ENCODE measurements at places on chromosomes 1 and 21.
A peak's percentile ranks its signal among the peaks of the same experiment; 100 is the strongest.

- DNase-seq = no peak
Measured at GRCh38 chr1:42680055-42680454, 2.2 kb upstream of the YBX1 start.

DNA sequence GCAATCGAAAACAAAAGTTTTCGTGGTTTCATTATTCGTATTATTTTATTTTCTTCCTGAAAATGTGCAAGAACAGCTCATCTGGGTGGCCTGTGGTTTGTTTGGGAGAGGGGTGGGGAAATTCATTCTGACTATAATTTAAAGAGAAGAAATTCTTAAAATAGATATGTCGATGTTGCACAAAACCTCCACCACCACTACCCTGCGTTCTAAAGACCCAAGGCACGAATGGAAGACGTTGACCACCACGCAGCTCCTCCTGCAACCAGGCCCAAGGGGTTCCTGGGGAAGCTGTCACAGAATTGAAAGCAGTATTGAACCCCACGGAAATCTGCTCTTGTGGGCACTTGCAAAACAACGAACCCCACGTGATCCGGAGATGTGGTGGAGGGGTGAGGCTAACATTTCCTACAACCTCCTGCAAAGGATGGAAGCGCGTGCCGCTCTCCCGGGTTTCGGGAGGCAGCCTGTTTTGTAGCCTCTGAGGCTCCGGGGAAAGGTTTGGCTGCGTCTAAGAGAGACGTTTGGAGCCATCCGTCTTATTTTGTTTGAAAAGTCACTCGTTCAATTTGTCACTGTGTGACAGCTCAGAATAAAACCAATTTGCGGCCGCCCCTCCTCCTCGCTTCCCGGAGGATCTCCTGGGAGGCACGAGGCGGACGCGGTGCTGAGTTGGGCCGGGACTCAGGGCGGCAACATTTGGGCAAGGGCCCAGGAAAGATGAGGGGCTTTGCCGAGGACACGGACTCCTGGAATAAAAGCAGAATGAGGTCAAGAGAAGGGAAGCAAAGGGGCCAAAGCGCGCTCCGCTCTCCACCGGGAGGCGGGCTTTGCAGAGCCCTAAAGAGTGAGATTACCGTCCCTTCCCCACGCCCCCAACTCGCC is 810 bp upstream of the HLX start:
- no peak for DNase-seq

GRCh38 chr1:203799157-203799556 is 3.7 kb downstream of the ZBED6 start:
- DNase-seq = no peak

GRCh38 chr1:155888481-155888880 is 22.7 kb downstream of the RIT1 start:
- no peak for DNase-seq

GRCh38 chr1:197124376-197124775 is 22.1 kb downstream of the ASPM start:
- no peak for DNase-seq

DNA sequence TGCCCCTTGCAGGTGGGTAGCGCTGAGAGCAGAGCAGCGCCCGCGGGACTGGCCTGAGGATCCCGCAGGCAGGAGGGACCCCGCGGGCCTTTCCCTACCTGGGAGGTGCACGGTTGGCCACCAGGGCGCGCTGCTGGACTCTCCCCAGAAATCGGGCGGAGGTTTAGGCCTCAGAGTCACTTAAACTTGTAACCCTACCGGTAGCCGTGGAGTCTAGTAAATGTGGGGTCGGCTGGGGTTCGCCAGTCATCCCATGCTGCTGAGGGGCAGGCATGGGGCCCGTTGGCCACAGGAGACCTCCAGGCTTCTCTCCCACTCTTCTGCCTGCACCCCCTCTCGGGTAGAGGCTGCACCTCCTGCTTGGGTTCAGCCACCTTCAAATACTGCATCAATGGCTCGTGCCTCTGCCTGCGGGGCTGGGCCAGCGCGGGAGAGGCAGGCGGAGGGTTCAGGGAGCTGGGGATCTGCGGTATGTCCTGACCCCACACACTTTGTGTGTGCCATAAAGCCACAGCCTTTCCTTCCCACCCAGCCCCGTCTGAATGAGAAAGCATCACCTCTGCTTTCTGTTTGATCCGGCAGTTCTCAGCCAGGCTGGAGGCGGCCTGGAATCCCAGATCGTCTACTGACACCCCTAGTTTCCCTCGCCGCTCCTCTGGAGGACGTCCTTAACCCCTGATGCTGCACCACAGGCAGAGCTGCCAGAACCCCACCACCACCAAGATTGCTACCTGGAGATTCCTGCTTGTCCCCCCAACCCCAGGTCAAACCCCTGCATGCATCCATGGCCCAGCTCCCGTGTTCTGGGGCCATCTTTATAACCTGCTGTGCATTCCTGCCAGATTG is 12.3 kb upstream of the GSTM4 start:
- DNase-seq = peak; percentile 91

DNA sequence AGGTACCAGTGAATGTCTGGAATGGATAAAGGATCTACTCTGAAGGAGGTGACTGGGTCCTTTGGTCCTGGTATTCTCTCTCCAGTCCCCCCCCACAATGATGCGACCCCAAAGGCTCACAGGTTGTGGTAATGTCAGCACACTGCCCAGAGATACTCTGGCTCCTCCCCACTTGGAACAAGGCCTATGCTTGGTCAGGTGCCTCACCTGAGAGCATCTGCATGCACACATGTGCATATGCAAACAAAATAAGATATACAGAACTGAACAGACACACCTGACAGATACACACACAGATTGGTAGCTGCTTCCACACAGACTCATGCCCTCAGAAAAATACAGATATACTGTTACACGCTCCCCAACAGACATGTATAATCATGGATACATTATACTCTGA is 33.5 kb downstream of the DMAP1 start:
- DNase-seq = no peak

GRCh38 chr1:193417403-193417802 is 231.0 kb upstream of the B3GALT2 start:
- no peak for DNase-seq

GRCh38 chr1:62247391-62248168 is 52.9 kb downstream of the L1TD1 start:
- DNase-seq = no peak

DNA sequence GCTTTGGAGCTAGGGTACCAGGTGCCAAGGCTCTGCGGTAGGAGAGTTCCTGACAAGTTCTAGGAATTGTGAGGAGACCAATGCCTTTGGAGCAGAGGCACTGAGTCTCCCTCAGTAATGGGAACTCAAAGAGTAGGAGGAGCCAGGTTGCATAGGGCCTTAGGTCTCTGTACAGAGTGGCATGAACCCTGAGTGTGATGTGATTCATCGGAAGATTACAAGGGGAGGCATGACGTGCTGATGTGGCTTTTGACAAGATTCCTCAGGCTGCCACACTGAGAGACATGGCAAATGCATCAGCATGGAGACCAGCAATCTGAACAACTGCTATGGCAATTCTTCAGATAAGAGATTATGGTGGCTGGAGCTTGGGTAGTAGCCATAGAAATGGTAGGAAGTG is 94.6 kb upstream of the SLC44A3 start:
- no peak for DNase-seq

- DNase-seq = no peak
Measured at GRCh38 chr1:55128418-55128995, 86.7 kb downstream of the USP24 start.

- DNase-seq = no peak
Measured at GRCh38 chr1:54392401-54392800, 13.8 kb downstream of the SSBP3 start.

- no peak for DNase-seq
Measured at GRCh38 chr1:1207571-1207892, 1.1 kb upstream of the TNFRSF18 start.

- DNase-seq = no peak
Measured at GRCh38 chr1:60562740-60563139, 489.2 kb upstream of the C1orf87 start.

DNA sequence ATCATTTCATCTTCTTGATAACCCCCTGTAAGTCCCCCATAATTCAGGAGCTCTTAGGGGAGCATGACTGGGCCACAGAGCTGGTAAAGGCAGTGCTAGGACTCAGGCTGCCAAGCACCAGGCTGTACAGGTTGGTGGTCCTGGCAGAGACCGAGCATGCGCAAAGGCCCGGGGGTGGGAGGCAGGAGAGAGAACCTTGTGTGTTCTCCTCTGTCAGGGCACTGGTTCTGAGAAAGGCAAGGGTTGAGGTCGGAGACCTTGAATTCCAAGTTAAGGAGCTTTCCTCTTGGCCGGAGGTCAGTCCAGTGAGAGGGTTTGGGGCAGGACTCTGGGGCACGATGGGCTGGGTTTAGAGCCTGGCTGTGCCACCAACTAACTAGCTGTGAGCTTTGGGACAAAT is 23.2 kb downstream of the PADI3 start:
- DNase-seq = no peak
